ENCODE measurements at places on chromosomes 13 and 19. TPM values are rescaled to one million over a fixed set of nuclear protein-coding genes. Genes with fewer than 3 reads are reported as not detected.

R3HDM4 gene
- total RNA-seq: 6.2 TPM

DCT gene
- 0.17 TPM for total RNA-seq

- no peak for DNase-seq
Observed at GRCh38 chr13:41054919-41055619, 6.2 kb upstream of the WBP4 start.

KANK3 gene
- total RNA-seq: 5.3 TPM

DNA sequence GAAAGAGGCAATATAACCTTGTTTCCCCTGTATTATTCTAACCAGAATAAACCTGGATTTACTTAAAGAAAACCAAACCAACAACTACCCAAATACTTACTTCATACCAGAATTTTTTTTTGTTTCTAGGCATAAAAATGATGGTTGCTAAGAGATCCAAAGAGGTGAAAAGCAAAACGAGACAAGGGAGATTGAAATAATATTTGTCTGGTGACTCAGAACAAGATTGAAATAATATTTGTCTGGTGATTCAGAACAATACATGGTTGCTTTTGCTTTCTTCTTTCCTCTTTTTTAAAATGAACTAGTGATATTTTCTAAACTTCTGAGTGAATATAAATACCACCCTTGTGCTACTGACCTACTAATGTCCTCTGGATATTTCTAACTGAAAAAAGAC lies 592.9 kb downstream of the KCTD12 start:
- peak; percentile 64 for DNase-seq

- no peak for DNase-seq
Observed at GRCh38 chr13:32984857-32985626, 31.2 kb upstream of the KL start.

TMIGD2 gene
- not detected for total RNA-seq

- DNase-seq: no peak
Observed at GRCh38 chr19:35069696-35070095, 28.2 kb downstream of the HPN start.

DNA sequence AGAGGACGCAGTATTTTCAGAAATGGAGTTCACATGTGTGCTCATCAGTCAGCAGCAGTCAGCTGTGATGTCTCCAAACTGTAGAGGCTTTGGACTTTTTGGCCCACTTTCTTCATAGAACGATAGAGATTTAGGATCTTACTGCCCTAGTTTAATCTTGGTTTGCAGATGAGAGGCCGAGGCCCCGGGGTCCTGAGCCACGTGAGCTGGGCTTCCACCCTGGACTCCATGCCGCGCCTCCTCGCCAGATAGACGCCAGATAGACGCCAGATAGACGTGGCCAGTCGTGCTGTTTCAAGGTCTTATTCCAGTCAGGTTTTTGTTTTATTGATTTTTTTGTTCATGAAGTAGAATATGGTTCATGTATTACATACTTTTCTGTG lies 11.7 kb upstream of the MCF2L start:
- no peak for DNase-seq

GRCh38 chr13:49481788-49482187 lies 14.0 kb upstream of the PHF11 start:
- no peak for DNase-seq

KRTDAP gene
- total RNA-seq: not detected

DNA sequence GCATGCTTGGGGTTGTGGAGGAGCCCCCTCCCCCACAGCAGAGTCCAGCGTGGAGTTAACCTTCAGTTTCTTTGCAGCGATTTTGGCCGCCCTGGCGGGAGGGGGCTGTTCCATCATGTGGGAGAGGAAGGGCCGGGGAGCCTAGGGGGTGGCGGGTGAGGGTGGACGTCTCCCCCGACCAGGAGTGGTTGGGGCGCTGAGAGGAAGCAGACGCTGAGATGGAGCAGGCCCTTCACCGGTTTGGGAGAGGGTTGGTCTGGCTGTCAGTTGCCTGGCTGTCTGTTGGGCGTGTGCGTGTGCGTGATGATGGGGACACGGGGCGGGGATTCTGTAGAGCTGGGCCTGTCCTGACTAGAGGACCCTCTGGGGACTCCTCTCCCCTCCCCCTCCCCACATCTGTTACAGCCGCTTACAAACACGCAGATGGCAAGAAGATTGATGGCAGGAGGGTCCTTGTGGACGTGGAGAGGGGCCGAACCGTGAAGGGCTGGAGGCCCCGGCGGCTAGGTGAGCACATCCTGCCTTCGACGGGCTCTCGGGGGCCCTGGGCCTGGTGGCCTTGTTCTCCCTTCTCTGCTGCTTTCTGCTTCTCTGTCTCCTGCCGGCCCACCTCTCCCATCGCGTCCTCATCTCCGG lies 9.8 kb upstream of the LIN7B start:
- no peak for DNase-seq

ZSWIM9 gene
- total RNA-seq: 7.0 TPM

SMIM44 gene
- not detected for total RNA-seq

RYR1 gene
- under 0.01 TPM for total RNA-seq

- no peak for DNase-seq
Observed at GRCh38 chr13:44294876-44295275, 78.7 kb upstream of the SERP2 start.

DNA sequence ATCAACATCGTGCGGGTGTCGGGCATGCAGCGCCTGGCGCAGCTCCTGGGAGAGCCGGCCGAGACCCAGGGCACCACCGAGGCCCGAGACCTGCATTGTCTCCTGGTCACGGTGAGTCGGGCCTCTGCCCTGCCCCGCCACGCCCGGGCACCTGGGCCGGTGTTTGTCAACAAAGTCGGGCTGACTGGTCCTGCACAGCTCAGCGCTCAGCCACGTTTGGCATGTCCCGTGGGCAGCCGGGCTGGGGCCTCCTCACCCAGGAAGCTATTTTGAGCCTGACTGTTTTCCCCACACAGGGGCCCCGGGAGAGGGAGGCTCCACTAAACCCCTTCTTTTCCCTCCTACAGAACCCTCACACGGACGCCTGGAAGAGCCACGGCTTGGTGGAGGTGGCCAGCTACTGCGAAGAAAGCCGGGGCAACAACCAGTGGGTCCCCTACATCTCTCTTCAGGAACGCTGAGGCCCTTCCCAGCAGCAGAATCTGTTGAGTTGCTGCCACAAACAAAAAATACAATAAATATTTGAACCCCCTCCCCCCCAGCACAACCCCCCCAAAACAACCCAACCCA lies 1.3 kb downstream of the GADD45B start:
- no peak for DNase-seq

GRCh38 chr13:91417660-91418325 lies 19.4 kb downstream of the GPC5 start:
- no peak for DNase-seq

DNA sequence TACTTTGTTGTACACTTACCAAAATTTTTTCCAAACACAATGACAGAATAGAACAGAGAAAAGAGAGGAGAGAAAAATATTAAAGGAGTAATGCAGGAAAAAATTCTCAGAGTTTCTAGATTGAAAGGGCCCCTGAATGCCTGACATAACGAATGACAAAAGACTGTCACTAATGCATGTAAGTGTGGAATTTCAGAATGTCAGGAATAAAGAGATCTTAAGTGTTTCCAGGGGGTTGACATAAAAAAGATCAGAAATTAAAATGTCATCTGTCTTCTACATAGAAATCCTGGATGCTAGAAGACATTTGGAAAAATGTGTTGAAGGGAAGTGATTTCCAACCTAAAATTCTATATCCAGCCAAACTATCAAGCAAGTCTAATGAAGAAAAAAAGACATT lies 27.2 kb downstream of the TEX26 start:
- no peak for DNase-seq

GRCh38 chr19:19083413-19084178 lies 19.8 kb downstream of the SLC25A42 start:
- DNase-seq: no peak

DNA sequence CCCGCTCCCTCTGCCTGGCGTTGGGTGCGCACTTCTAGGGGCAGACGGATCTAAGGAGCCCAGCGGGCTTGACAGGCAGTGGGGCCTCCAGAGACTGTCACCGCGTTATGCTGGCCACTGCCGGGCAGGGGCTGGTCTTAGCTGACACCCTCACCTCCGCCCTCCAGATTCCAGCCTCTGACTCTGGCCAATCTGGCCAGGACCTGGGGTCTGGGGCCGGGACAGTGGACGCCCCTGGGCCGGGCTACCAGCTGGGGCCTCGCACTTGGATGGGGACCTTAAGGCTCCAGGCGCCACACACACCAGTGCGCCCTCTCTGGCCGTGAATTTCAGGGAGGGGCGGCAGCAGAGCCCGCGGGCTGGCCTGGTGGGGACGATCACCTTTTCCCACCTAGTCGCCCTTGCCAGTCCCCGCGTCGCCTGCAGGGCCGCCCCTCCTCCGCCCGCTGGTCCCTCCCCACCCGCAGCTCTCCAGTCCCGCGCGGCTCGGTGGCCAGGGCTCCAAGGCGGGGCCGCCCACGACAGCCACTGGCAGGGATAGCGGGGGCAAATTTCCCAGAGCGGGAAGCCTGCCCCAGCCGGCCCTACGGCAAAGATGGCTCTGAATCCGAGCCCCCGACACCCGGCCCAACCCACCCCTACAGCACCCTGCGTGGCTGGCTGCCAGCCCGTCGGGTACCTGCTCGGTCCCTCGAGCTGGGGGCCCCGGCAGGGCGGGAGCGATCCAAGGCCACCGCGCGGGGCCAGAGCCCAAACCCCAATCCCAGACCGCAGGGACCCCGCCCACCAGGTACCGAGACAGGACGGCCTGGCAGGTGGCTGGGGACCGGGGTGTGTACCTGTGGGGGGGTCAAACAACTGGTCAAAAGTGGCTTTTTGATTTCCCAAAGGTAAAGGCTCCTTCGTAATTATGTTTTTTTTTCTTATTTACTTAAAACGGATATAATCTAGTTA lies 6.1 kb upstream of the ZNF98 start:
- no peak for DNase-seq

GRCh38 chr19:5993201-5993600 lies 15.3 kb upstream of the RANBP3 start:
- DNase-seq: no peak

- peak; percentile 89 for DNase-seq
Observed at GRCh38 chr13:26074706-26075105, 22.9 kb upstream of the SHISA2 start.

DNA sequence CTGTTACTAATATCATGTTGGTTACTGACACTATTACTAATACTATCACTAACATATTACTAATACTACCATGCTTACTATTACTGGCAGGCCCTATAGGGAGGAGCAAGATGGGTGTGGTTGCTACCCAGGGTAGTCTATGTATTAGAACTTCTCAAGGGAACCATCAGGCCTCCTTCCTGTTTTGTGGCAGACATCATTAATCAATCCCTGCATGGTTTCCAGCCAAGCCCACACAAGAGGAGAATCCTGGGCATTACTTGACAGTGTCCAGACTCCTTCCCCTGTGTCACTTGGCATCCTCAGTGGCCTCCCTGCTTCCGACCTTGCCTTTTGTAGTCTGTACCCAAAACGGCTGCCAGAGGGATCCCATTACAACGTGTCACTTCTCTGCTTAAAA lies 8.9 kb downstream of the HAS1 start:
- no peak for DNase-seq

DNA sequence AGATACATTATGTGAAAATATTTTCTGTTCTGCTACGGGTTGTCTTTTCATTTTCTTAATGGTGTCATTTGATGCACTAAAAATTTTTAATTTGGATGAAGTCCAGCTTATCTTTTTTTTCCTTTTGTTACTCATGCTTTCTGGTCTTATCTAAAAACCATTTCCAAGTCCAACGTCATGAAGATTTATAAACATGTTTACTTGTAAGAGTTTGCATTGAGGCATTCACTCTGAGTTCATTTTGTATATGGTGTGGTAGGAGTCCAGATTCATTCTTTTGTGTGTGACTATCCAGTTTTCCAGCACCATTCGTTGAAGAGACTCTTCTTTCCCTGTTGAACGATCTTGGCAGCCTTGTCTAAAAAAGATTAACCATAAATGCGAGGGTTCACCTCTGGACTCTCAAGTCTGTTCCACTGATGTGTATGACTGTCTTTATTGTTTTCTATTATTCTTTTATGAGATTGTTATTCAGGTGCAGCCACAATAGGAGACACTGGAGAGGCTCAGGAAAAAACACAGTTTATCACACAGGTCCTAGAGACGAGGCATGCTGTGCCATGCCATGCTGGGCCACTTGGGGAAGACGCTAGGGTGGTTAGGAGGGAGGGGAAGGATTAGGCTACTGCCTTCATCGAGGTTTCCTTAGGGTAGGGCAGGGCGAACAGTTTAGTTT lies 35.0 kb downstream of the NAA16 start:
- no peak for DNase-seq

NLRP4 gene
- not detected for total RNA-seq

All from Caki2 (cell line).